Keratinocyte (primary cell): ENCODE measurements at places on chromosomes 2 and 18.

- no peak for DNase-seq
Observed at GRCh38 chr2:33304032-33304864, 172.2 kb upstream of the RASGRP3 start.

GRCh38 chr2:219908538-219908937, 281.1 kb downstream of the SLC4A3 start:
- no peak for DNase-seq

- no peak for DNase-seq
Observed at GRCh38 chr2:160859096-160859495, 301.1 kb upstream of the TANK start.

DNA sequence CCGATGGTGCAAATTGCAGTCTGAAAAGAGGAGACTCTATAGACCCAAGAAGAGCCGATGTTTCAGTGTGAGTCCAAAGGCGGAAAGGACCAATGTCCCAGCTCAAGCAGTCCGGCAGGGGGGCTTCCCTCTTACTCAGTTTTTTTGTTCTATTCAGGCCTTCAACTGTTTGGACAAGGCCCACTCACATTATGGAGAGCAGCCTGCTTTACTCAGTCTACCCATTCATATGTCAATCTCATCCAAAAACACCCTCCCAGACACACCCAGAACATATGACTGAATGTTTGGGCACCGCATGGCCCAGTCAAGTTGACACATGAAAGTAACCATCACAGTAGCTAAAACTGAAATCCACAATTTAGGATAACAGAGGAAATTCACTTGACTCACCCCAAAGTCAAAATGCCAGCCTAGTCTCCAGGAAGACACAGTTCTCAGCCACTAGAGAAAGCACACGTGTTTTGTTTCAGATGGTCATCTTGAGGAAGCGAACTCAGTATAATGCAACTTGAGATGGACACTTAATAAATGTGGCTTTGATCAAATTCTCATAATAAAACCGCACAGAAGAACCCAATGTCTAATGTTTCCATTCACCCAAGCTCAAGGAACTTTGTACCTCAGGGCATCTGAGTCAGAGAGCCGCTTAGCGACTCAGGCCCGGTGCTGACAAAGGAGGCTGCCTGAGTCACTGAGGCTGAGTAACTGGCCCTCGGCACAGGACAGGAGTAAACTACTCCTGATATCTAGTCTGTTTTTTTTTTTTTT, 2.4 kb downstream of the FHL2 start:
- peak; percentile 96 for DNase-seq

GRCh38 chr2:66169076-66169475, 265.8 kb upstream of the MEIS1 start:
- no peak for DNase-seq

DNA sequence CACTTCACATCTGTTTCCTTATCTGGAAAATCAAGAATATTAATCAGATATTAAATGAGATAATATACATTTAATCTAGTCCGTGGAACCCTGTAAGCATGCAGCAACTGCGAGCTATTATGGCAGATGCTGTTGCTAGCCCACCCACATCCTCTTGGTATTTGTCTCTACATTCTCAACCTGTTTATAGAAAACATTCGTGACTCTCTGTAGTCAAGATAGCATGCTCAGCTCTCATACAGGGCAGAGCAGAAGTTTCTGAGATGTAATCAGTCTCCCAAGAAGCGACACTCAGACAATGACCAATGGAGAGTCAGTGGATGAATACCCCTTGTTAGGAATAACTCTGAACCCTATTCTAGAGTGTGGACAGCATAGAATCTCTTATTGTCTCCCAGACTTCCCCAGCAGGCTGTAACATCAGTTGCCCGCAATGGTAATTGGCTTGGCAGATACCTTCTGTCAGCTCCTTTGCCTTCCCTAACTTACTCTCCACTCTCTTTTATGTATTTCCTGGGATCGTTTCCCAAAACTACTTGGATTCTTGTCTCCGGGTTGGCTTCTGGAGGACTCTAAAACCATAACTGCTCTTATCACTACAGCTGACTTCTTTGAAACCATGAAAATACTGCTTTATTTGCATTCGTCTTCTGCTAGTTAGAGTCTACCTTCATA, 400.7 kb upstream of the TNP1 start:
- no peak for DNase-seq

DNA sequence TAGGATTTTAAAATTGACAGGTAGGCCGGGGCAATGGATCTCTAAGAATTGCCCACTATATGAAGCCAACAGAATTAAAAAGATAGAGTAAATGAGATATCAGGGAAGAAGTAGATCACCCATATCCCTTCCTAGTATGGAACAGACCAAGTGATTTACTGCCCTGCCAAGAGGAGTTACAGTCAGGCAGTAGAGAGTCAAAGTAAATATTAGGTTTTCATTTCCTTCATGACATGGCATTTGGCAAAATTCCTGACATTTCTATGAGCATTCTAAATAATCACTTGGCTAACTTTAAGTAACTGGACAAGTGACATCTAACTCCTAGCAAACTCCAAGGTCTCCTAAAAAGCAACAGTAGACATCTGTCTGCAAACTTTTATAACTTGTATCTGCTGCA, 33.5 kb downstream of the GALNT5 start:
- DNase-seq: no peak

DNA sequence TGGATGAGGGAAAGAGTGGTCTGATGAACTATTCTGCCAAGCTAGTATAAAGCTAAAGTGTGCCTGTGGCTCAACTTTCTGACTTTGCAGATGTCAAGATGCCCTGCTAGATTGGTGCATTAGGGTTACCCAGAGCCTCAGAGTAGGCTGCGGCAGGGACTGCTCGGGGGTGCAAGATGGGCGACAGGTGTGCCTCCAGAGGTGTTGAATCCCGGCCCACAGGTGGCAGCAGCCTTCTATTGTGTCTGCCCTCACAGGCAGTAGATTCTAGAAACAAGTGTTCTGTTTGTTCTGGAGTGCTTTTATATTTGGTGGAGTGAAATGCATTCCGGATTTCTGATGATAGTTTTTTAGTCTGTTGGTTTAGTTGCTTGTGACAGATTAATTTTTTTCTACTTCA, 131.6 kb upstream of the IL1R2 start:
- DNase-seq: no peak

- DNase-seq: no peak
Observed at GRCh38 chr2:68390586-68390985, 25.5 kb downstream of the PLEK start.

- no peak for DNase-seq
Observed at GRCh38 chr18:22752014-22752413, 181.1 kb upstream of the RBBP8 start.

DNA sequence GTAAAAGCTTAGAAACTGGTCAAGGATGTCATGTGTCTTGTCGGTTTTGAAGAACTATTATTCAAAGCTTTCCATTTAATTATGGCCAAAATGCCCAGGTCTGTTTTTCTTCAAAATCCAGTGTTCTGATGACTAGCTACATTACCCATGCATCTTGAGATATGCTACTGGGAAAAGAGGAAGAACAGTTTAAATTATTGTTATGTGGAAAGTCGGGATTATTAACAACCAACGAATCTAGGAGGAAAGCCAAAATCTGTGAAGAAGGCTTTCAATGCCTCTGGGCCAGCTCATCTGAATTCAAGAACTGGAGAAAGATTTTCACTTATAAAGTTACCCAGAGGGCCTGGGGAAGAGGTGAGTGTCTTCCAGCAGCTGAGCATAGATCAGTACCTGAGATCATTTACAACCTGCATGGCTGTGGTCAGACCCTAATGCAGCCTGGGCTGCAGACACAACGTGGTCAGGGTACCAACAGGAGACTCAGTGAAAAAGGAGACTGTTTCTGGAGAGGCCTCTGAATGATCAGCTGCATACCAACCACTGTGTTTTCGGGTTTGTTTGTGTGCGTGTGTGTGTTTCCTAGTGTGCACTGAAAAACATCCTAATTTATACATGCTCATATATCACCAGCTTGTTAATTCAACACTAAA, 308.5 kb downstream of the NRXN1 start:
- no peak for DNase-seq

DNA sequence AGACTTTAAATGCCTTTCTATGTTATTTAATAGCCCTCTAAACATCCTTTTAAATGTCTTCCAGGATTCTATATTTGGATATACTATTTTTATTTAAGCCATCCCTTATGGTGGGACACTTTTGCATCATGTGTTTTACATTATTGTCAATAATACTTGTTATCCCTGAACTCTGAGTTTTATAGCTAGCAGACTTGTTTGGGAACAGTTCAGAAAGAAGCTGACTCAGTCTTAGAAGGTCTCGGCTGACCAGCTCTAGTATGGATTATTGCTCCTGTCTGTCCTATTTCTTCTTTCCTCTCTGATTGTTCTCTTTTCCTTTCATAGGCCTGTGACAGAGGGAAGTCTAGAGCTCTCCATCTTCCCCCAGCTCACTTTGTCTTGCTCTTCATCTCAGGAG, 77.3 kb upstream of the CXCR4 start:
- DNase-seq: no peak

- DNase-seq: no peak
Observed at GRCh38 chr2:58594175-58594574, 353.1 kb upstream of the FANCL start.

DNA sequence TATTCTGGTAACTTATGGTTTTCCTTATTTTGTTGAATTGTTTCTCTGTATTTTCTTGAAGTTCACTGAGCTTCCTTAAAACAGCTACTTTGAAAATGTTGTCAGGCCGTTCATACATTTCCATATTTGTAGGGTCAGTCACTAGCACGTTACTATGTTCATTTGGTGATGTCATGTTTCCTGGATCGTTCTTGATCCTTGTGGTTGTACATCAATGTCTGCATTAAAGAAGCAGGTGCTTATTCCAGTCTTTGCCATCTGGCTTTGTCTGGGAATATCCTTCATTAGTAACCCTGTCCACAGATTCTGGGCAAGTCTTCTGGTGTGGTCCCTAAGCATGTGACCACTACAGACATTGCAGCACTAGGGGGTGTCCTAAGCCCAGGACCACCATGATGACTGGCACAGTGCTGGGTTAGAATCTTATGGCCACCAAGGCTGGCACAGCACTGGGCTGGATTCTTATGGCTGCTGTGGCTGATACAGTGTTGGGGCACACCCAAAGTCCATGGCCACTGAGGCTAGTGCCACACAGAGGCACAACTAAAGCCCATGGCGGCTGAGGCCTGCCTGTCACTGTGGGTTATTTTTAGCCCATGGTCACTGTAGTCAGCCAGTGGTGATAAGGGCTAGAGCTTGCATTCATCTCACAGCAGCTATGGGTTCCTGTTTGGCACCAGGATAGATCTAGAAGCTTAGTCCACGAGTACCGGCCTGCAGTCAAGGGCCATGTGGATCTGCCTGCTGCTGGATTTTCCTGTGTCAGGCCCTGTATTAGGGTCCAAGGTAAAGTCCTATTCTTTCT, 13.2 kb downstream of the VWA3B start:
- DNase-seq: no peak

GRCh38 chr2:32523686-32524085, 104.2 kb upstream of the TTC27 start:
- DNase-seq: no peak

- DNase-seq: no peak
Observed at GRCh38 chr18:28439870-28440269, 262.9 kb upstream of the CDH2 start.

GRCh38 chr18:37019157-37019827, 190.4 kb downstream of the KIAA1328 start:
- DNase-seq: peak; percentile 9
